Non-pigmented ciliary epithelial cell (primary cell): ENCODE measurements at places on chromosomes 7 and 10.
A peak's percentile ranks its signal among the peaks of the same experiment; 100 is the strongest.

- no peak for DNase-seq
Measured at GRCh38 chr7:151380199-151381097, 29.4 kb downstream of the WDR86 start.

GRCh38 chr7:38448054-38448453 is 174.6 kb upstream of the TARP start:
- DNase-seq: no peak

DNA sequence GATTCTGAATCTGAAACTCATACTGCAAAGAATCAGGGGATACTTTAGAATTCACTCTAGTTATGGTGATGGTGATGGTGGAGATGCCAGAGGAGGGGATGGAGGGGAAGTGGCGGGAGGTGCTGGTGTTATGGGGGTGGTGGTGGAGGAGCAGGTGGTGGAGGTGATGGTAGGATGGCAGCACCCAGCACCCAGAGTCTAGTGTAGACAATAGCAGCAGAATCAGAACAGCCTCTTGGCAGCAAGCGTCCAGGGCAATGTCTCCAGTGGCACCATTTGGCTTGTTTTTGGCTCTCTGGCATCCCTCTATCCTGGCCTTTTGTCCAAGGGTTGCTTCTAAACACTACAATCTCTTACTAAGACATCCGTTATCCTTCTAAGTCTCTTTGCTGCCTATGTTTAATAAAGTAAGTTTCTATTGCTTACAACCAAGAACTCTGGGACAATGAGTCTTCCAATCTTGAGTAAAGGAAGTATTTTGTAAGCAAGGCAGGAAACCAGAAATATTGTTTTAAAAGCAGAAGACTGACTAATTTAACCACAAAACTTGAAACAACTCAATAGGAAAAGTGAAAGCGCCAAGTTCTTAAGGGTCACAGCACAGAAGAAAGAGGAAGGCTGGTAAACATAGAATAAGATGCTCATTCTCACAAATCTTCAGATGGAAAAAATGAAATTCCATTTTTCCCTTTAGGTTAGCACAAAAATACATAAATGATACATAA is 42.4 kb upstream of the GDF10 start:
- DNase-seq: peak; percentile 67

DNA sequence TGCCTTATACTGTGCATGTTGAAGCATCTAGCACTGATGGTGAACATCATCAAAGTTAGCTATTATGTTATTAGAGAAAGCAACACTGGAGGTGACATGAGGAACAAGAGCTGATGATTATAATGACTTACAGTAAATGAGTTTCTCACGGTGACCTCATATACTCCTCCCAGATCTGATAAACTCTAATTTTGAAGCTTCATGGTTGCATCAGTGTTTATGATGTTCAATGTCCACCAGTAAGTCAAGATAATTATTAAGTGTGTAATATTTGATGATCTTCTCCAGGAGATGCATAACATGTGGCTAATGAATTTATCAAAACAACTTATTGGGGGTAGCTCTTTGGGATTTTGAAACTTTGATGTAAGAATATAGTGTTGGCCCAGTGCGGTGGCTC is 27.5 kb downstream of the MGAM2 start:
- no peak for DNase-seq

GRCh38 chr7:77825131-77825530 is 26.6 kb downstream of the PHTF2 start:
- no peak for DNase-seq

DNA sequence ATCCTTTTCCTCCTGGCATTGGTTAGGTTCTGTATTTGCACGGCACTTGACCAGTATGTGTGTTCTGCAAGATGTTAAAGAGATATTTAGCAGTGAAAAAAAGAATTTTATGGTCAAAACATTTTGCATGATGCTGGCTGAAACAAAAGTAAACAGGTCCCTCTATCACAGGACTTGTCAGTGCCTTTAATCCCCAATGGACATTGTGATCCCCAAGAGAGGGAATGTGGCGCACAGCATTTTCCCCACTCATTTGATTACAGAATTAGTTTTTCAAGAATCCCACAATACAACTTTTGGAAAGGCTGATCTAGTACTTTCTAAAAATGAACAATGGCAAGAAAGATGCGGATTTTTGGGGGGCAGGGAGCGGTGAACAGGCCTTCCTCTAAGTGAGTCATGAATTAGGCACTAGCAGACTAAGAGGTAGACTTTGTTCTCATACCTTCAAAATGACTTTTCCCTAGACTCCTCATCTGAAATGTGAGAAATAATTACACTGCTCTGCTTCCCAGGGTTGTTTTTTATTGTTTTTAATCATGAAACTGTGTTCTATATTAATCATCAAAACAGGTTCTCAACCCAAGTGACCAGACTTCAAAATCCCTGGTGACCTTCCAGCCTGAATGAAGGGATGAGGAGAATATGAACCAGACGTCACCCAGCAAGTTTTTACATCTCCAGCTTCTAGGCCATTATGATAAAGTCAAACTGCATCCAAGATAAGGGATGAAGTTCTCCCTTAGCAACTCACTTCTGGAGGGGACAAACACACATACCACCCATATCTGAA is 8.6 kb downstream of the FBXW4 start:
- no peak for DNase-seq

GRCh38 chr10:94010886-94011285 is 17.2 kb downstream of the PLCE1 start:
- no peak for DNase-seq

DNA sequence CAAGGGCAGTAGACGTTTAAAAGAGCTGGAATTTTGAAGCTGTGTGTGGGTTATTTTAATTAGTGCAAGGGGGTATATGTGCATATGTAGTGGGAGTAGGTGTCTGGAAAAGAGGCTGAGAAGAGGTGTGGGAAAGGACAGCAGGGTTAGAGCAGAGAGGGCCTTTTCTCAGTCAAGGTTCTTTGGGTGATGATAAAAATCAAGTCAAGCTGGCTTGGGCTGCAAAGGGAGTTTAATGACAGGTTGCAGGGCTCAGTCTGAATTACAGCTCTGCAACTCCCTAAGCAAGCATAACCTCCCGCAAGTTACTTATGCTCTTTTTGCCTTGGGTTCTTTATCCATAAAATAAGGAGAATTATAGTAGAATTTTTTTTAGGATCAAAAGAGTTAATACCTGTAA is 83.5 kb downstream of the RELN start:
- no peak for DNase-seq

- DNase-seq: no peak
Measured at GRCh38 chr7:65250216-65250615, 123.4 kb upstream of the ZNF92 start.

DNA sequence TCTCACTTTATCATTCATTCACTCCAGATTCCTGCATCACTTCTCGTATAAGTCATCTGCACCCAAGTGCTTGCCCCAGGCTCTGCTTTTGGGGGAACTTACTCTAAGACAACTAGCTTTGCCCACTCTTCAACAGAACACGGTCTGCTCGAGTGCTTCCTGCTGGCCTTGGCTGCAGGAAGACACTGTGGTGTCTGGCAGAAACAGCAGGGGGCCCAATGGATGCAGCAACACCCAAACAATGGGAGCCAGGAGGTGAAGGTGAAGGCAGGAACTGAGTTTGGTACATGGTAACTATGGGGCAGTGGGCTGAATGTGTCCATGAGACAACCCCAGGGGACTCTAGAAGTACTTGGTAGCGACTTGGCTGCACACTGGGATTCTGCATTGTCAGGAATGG is 344.0 kb downstream of the REEP3 start:
- DNase-seq: no peak

DNA sequence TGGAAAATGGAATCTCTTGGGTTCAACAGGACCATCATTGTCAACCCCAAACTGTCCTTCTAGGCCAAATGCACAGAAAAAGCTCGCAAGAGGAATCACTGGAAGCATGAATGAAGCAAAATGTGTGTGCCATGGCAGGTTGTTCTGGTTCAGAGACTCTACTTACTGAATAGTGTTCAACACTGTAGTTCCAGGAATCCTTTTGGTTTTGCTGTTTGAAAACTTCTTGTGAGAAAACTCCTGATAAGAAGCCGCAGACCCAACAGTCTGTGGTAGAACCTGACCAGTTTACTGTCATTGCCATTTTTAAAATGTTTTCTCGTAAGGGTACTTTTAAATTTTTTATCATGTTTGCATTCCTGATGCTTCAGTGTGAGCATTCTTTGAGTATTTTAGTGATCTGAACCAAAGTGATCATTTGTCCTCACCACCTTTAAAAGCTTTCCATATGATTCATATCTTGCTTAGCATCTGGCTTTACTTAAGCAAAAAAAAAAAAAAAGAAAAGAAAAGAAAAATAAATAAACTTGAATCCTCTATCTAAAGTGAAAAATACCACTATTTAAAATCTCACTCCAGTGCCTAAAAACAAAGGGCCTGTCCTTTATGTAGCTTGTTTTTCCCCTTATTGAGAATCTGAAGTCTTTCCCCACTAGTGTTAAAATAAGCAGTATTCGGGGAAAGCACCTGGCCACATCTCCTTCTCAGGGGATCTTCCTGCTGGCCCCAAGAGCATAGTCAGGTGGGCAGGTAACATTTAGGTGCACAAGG is 92.4 kb downstream of the WNT2 start:
- DNase-seq: peak; percentile 90

DNA sequence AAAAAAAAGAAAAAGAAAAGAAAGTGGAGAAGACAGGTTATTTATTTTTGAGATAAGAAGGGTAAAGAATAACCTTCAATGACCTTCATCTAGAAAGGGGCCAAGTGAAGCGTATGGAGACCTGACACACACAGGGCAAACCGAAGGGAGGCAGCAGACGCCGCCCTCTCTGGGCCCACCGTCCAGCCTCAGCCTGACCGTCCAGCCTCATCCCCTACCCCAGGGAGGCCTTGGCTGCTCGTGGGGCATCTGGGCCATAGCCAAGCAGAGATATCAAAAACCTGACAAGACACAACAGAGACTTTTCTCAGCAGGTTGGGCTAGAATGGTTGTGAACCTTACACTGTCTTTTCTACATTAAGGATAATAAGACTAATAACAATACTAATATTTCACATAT is 10.9 kb downstream of the PRKAG2 start:
- DNase-seq: no peak
